ENCODE measurements at places on chromosomes 7 and 10.

DNA sequence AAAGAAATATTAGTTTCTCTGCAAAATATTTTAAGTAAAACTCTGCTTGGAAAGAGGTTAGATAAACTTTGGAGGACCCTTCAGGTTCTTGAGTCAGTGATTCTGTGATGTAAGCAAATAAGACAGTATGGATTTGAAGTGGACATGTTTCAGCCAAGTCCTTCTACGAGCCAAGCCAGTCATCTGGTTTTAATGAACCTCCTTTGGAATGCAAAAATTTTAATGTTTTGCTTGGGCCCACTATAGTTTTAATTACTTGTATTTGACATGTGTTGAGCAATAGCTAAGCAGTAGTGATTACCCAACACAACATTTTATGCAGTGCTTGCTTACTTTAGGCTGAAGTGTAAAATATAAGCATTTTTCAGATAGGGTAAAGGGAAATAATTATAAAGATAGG lies 296.3 kb upstream of the SEMA3D start:
- no peak for DNase-seq

- DNase-seq = no peak
These were observed 572.4 kb downstream of the GLRX3 start for GRCh38 chr10:130708465-130709070.

DNA sequence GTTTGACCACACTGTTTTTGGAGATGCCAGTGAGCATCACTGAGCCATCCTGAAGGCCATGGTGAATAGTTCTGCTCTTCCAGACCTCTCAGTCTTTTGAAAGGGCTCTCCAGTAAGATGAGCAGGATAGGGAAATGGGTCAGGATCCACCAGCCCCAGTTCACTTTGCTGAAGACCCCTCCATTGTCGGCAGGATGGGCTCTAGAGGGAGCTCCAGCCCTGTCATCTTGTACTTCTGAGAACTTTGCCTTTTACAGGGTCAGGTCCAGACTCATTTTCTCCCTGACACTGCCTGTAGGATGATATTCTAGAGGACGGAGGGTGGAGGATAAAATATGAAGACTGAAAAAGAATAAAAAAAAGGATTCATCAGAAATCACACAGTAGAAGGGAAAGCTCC lies 13.1 kb downstream of the LHFPL3 start:
- peak; percentile 80 for DNase-seq

DNA sequence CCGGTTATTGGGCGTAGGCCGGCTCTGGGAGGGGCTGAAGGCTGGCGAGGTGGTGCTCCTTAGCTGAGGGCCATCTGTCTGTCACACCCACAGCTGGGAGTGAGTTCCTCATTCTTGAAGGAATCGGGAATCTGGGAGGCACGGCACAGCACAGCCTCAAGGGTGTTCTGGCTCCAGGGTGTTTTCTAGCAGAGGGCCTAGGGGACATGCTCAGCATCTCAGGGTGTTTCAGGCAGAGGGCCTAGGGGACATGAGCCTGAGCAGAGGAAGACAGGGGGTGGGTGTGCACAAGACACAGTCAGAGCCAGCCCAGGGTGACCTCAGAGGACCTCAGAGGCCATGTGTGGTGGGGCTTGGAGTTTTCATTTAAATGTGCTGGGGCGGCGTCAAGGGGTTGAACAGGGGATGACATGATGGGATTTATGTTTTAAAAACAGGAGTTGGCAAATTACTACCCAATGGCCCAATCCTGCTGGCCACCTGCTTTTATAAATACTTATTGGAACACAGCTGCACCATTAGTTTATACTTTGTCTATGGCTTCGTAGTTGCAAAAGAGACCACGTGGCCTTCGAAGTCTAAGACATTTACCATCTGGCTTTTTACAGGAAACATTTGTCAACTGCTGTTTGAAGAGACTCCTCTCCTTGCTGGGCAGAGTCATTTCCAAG lies 121.6 kb downstream of the PRKAG2 start:
- no peak for DNase-seq

DNA sequence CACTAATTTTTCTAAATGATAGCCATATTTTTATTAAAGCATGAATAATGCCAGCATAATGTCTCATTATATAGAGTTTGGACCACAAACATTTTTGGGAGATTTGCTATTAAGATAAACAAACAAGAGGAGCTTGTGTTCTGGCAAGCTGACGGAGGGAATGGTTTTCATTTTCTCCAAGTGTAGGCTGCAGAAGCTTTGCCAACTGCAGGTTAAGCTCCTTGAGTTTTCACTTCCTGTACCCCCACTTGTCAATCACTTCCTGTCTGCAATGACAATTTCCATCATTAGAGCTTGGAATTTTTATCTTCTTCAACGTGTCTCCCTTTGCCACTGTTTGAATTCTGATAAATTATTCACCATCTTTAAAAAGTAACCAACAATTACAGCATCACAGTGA lies 13.4 kb downstream of the EBF3 start:
- DNase-seq = no peak

GRCh38 chr7:28474282-28474638 lies 61.9 kb downstream of the CREB5 start:
- DNase-seq = no peak

- no peak for DNase-seq
These were observed 48.6 kb upstream of the NOBOX start for GRCh38 chr7:144452064-144452463.

DNA sequence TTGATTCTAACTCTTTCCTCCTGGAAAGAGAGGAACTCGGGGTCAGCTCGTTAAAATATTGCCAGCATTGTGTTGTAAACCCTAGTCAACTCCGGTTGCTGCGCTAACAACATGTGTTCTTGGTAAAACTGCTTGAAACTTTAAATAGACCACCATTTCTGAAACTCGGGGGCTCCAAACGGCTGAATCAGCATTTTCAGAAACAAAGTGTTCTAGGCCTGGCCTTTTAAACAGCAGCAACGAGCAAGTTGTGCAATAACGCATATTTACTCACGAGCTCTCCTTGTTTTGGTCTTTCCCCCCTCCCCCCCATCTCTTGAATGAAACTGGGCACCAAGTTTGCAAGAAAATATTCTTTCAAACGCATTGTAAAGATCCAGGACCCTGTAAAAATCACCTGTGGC lies 9.2 kb upstream of the GRB10 start:
- peak; percentile 40 for DNase-seq

- no peak for DNase-seq
These were observed 42.2 kb downstream of the ZWINT start for GRCh38 chr10:56318816-56319215.

- DNase-seq = no peak
These were observed 175.4 kb downstream of the GNAI1 start for GRCh38 chr7:80309971-80310549.

GRCh38 chr10:97121041-97121440 lies 64.7 kb downstream of the SLIT1 start:
- no peak for DNase-seq

- no peak for DNase-seq
These were observed 22.7 kb downstream of the GPAM start for GRCh38 chr10:112160834-112161233.

- peak; percentile 25 for DNase-seq
These were observed 353 bp downstream of the EPHB6 start for GRCh38 chr7:142855114-142855743.

DNA sequence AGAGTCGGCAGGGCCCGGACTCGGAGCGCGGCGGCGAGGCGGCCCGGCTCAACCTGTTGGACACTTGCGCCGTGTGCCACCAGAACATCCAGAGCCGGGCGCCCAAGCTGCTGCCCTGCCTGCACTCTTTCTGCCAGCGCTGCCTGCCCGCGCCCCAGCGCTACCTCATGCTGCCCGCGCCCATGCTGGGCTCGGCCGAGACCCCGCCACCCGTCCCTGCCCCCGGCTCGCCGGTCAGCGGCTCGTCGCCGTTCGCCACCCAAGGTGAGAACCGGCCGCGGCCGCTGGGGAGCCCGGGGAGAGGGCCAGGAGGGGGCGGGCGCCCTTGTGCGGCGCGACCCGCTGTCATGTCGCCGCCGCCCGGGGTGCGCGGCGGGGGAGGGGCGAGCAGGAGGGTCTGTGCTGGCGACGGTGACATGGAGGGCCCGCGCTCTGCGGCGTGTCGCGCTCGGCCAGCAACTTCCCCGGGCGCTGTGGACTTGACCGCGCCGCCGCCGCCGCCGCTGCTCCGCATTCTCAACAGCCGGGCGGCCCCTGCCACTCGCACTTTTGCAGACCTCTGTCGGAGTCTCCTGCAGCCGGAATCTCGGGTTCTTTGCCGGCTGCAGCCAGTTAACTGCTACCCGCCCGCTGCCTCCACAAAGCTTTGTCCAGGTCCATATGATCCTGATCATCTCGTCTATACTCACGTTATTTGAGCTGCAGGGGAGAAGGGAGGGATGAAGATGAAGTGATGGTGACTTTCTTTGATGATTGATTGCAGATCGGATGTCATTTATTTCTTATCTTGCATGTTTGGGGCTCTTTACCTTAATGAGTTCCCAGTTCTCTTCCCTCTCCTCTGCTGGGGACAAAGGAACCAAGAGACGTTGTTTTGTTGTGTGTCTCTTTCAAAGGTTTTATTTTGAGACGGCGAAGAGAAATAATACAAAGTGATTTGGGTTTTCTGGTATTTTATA lies 869 bp downstream of the TRIM24 start:
- peak; percentile 66 for DNase-seq

DNA sequence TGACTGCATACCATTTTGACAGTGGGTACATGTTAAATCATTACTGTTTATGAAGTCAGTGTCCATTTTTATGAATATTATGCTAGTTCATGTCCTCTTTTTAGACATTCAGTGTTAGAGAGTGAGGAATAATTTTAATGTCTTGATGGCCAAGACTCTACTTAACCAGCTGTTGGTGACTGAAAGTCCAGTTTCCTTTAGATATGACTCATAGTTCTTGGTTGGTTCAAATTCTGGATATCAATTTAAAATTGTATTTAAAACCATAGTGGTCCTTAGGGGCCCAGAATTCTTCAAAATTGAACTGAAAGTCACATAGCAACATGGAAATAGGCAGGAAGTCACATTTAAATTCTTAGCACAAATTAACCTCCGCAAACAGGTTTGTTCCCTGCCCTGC lies 196.5 kb upstream of the PRPS1L1 start:
- no peak for DNase-seq

- DNase-seq = no peak
These were observed 9.5 kb downstream of the PLXDC2 start for GRCh38 chr10:19825700-19826099.

- no peak for DNase-seq
These were observed 171.2 kb downstream of the ELMO1 start for GRCh38 chr7:37277513-37277912.

DNA sequence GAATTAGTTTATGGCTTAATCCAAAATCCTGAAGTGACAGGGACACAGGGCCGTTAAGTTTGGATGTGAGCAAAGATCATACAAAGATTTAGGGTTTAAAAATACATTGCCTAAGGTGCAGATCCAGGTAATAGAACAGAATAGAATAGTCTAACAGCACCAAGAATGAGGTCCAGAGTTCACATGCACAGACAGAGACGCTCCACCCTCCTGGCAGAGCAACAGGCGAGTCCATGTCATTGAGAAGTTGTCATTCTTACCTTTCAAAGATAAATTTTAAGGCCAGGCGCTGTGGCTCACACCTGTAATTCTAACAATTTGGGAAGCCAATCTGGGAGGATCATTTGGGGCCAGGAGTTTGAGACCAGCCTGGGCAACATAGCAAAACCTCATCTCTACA lies 209.1 kb upstream of the AUTS2 start:
- no peak for DNase-seq

DNA sequence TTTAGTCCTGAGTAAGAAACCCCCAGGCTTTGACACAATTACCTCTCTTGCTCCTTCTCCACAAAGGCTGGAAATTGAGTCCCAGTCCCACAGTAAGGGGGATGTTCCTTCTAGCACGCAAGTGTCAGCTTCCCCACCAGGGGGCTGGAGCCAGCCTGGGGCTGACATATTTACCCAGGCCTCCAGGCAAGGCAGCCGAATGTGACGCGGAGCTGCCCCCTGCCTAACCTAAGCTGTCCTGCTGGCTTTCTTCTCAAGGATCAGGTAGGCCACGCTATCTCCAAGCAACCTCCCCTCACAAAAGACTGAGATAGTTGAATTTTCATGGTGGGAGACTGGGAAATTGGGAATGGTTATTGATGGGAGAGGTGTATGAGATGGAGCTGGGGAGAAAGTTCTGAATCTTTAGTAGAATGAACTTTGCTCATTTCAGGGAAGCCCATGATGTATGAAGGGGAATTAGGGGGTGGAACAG lies 19.2 kb upstream of the BMPER start:
- peak; percentile 95 for DNase-seq

GRCh38 chr7:44706788-44707557 lies 41.7 kb upstream of the ZMIZ2 start:
- DNase-seq = no peak

Data from mesendoderm (in vitro differentiated cells).